Progenitor cell of endocrine pancreas (in vitro differentiated cells): ENCODE measurements at places on chromosomes 2 and 18. TPM values are rescaled to one million over a fixed set of nuclear protein-coding genes. Genes with fewer than 3 reads are reported as not detected.

The GRP gene
- total RNA-seq, result not detected in 2 replicates

DNA sequence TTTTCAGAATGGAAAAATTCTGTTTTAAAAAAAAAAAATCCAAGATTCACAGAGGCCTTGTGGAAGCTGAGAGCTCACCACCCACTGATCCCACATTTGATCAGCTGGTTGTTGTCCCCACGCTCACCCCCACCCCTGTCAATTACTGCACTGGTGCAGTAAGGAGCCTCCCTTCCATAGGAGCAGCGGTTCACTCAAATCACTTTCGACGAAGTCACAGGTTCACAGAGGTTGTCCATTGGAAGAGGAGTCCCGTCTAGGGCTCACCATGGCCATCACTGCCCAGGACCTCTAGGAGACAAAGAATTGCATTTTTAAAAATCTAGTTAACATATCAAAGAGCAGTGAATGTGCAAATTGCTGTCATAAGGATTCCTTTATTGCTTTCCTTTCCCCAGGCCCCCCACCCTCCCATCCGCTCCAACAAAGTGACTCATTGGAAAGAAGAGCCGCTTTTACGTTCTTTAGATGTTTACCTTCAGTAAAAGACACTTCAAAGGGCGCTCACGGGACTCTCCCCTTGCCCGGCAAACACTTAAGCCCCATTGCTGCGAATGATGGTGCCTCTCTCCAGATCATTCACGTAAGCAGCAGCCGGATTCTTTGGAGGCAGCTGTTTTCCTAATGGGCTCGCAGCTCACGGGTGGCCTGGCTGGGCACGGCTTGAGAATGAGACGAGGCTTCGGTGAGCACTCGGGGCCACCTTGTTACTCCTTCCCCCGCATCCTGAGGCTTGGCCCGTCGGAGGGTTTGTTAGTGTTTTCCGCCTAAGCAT lies 165.5 kb upstream of the SALL3 start:
- no peaks in the 10 kb centered on the region for H3K36me3 ChIP-seq
- no peak overlapping the region for H3K4me3 ChIP-seq
- peaks cover 39% of the 10 kb centered on the region for H3K27me3 ChIP-seq
- no peaks in the 10 kb centered on the region for H3K4me1 ChIP-seq
- DNase-seq, result no peak
- no peak overlapping the region for H3K27ac ChIP-seq

- H3K4me1 ChIP-seq, result peaks cover 5% of the 10 kb centered on the region
- H3K27ac ChIP-seq, result no peak overlapping the region
- peak; percentile 3 for DNase-seq
- no peak overlapping the region for H3K4me3 ChIP-seq
- peaks cover 47% of the 10 kb centered on the region for H3K27me3 ChIP-seq
Measured at GRCh38 chr2:128643221-128644065, 324.8 kb upstream of the HS6ST1 start.

- peaks cover 98% of the 10 kb centered on the region for H3K27me3 ChIP-seq
- DNase-seq, result no peak
- no peaks in the 10 kb centered on the region for H3K36me3 ChIP-seq
- peaks cover 15% of the 10 kb centered on the region for H3K4me1 ChIP-seq
- peak overlapping the region; percentile 76 for H3K27ac ChIP-seq
Measured at GRCh38 chr2:70888366-70888922, 47.3 kb upstream of the ATP6V1B1 start.

DNA sequence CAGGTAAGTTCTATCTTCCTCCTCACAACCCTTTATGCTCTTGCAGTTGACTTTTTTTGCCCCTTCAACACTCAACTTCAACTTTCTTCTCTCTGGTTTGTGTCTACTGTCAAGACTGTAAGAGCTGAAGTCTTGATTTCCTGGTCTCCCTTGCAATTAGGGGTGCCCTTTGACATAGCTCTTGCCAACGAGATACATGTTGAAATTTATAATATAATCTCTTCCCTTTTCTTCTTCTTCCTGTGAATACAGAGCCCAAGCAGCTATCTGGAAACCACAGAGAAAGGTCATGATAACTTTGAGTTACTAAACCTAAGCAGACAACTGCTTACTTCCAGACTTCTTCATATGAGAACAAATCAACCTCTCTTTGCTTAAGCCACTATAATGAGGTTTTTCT lies 163.5 kb downstream of the MC4R start:
- no peak overlapping the region for H3K27ac ChIP-seq
- H3K4me3 ChIP-seq, result no peak overlapping the region
- no peaks in the 10 kb centered on the region for H3K4me1 ChIP-seq
- DNase-seq, result no peak
- no peaks in the 10 kb centered on the region for H3K36me3 ChIP-seq

The KCNG2 gene
- not detected in 2 replicates for total RNA-seq

GRCh38 chr2:127022817-127023216 lies 84.1 kb downstream of the BIN1 start:
- no peak overlapping the region for H3K4me3 ChIP-seq
- H3K4me1 ChIP-seq, result peaks cover 11% of the 10 kb centered on the region
- DNase-seq, result no peak
- H3K27me3 ChIP-seq, result no peaks in the 10 kb centered on the region
- no peaks in the 10 kb centered on the region for H3K36me3 ChIP-seq
